Hindlimb muscle (tissue), 1 donor: ENCODE measurements at places on chromosomes 12 and 14. TPM values are rescaled to one million over a fixed set of nuclear protein-coding genes. Genes with fewer than 3 reads are reported as not detected.

- no peak for DNase-seq
Measured at GRCh38 chr14:22588526-22589095, 413 bp downstream of the DAD1 start.

DNA sequence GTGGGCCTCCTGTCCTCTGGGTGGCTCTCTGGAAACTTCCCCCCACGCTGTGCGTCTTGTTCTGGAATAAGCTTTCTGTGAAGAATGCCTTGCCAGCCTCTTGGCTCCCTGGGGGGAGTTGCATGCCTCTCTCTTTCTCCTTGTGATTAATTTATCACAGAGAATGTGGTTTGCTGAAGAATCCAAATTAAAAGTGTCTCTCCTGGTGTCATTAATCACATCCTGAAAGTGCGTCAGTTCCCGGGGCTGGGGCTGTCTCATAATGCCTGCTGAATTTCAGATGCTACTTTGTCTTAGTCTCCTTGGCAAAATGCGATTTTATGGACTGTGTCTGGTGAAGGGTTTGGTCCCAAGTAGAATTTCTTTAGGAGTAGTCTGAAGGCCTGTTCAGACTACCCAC, 787.7 kb upstream of the TMEM132C start:
- no peak for DNase-seq

DNA sequence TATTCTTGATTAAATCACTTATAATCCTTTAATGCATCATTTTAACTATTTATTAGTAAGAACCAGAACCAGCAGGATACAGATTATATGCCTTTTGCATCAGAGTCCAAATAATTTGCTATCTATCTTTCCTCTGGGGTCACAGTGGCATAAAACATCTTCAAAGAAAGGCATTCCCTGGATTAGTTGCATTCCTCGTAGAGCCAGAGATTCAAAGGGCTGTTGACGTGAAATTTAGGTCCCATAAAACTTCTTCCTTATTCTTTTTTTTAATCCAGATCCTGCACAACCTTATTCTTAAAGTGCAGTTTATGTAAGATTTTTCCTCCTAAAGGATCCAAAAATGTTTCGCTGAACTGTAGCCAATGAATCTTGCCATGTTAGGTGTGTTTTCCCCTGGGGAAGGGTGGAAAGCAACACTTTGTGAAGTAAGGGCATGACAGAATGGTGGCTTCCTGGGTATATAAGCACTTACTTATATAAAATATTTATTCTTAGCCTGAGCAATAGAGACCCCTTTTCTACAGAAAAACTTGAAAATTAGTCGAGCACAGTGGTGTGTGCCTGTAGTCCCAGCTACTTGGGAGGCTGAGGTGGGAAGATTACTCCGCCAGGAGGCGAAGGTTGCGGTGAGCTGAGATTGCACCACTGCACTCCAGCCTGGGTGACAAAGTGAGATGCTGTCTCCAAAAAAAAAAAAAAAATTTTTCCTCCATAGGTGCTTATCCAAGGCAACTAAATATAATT, 208.7 kb downstream of the PCNX1 start:
- no peak for DNase-seq

DNA sequence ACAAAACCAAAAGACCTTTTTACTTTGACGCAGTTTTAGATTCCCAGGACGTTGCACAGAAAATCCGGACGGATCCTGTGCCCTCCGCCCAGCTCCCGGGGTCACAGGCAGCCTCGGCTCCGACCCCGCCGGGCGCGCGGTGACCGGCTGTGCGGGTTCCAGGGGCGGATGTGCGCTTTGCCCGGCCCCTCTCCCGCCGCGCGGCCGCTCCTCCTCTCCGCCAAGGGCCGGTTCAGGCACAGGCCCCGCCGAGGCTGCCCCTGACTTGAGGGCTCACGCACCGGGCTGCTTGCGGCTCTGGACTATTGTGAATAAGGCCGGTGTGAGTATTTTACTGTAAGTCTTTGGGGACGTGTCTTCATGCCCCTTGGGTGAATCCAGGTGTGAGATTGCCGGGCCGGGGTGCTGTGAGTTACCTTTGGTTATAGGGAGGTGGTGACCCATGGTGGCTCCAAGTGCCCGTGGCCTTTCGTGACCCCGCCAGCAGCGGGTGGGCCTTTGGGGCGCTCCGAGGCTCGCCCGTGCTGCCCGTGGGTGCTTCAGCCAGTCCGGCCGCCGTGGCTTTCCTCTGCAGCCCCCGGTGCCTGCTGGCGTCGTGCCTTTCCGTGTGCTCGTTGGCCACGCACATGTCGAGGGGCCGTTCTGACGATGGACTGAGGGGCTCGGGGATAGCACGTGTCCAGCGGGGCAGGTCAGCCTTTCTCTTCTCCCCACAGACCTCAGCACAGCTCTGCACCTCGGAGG, 45.9 kb downstream of the NOC4L start:
- no peak for DNase-seq

DNA sequence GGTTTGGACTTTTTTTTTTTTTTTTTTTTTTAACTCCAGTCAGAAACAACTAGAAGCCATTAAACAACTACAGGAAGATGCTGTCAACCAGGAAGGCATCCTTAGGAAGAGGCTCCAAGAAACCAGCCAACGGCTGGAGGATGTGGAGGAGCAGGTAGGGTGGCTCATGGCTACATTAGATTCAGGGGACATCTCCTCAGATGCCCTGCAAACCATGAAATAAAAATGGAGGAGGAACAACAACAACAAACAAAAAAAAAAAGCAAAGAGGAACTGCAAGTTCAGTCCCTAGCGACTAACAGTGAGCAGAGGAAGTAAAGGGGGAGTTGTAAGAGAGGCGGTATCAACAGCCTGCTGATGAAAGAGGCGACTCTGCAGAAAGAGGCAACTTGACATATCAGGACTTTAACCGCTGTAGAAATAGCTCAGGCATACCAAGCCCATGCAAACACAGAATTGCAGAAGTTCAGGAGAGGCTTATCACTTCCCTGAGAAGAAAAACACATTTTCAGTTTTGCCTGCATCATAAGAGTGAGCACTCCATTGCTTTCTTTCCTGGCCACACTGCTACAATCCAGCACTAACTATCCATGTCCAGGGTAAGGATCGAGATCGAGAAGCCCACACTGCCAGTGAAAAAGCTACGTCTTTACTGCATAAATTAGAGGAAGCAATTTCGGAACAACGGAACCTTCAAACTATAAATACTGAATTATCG, 103.5 kb upstream of the BCAT1 start:
- peak; percentile 15 for DNase-seq

- no peak for DNase-seq
Measured at GRCh38 chr12:58443273-58443980, 476.9 kb downstream of the LRIG3 start.

GRCh38 chr12:114841557-114842251, 157.7 kb upstream of the TBX3 start:
- no peak for DNase-seq

The OR4K17 gene
- polyA plus RNA-seq, result not detected

- DNase-seq, result no peak
Measured at GRCh38 chr14:96403409-96403808, 11.5 kb downstream of the AK7 start.

GRCh38 chr12:31517994-31518393, 72.9 kb downstream of the DENND5B start:
- DNase-seq, result no peak

GRCh38 chr14:99252940-99253868, 18.8 kb downstream of the BCL11B start:
- no peak for DNase-seq

The SYNJ2BP gene
- polyA plus RNA-seq, result 24.9 TPM

GRCh38 chr14:94907626-94908261, 137.8 kb upstream of the GSC start:
- DNase-seq, result no peak

GRCh38 chr14:50620341-50620740, 47.8 kb downstream of the SAV1 start:
- DNase-seq, result no peak

- no peak for DNase-seq
Measured at GRCh38 chr14:99124482-99125105, 147.4 kb downstream of the BCL11B start.
